ENCODE measurements at places on chromosomes 3 and 15.

GRCh38 chr15:88071141-88071540, 185.4 kb downstream of the NTRK3 start:
- DNase-seq, result no peak

DNA sequence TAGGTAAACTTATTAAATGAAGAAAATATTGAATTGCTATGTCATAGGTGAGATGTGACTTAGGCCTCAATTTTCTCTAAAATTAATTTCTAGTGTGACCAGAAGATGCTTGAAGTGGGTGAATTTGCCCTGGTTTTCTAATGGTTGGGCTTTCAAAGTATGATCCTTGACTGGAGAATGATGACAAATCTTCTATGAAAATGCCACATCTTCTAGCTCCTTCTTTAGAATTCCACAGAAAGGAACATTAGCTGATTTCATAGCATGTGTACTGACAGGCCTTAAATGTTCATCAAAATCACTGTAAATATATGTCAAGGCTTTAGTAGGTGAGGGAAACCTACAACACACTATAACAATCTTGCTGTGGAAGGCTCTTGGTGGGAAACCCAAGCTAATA, 8.9 kb downstream of the ABI3BP start:
- no peak for DNase-seq

- DNase-seq, result no peak
Observed at GRCh38 chr3:104768886-104769285, 597.8 kb upstream of the ALCAM start.

DNA sequence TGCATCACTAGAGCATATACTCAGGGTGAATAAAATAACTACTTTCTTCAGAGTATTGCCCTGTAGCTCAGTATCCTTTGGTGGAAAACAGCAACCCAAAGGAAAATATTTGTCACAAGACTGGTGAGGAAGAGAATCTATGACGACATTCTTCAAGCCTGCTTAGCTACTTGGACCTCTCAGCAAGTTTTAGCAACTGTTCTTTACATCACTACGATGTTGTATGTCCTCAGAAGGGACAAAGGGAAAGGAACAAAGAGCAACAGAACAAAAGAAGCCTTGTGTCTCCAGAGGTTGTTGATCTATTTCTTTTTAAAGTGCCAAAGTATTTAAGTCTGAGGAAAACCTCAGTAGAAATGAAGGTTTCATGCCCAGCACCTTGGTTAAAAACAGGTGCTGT, 746.7 kb downstream of the NAALADL2 start:
- DNase-seq, result no peak

DNA sequence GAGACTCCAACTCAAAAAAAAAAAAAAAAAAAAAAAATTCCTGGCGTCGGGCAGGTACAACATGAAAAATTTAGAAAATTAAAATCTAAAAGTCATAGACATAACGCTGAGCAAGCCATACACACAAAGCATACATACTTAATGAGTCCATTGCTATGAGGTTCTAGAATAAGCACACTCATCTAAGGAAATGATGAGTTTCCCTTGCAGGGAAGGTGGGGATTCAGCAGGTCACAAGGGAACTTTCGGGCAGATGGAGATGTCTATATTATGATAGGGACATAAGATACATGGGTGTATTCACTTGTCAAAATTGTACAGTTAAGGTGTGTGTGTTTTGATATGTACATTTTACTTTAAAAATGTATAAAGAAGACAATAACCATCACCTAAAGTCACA, 120.2 kb upstream of the LIPC start:
- DNase-seq, result no peak

- no peak for DNase-seq
Observed at GRCh38 chr3:17432236-17432635, 310.2 kb downstream of the TBC1D5 start.

DNA sequence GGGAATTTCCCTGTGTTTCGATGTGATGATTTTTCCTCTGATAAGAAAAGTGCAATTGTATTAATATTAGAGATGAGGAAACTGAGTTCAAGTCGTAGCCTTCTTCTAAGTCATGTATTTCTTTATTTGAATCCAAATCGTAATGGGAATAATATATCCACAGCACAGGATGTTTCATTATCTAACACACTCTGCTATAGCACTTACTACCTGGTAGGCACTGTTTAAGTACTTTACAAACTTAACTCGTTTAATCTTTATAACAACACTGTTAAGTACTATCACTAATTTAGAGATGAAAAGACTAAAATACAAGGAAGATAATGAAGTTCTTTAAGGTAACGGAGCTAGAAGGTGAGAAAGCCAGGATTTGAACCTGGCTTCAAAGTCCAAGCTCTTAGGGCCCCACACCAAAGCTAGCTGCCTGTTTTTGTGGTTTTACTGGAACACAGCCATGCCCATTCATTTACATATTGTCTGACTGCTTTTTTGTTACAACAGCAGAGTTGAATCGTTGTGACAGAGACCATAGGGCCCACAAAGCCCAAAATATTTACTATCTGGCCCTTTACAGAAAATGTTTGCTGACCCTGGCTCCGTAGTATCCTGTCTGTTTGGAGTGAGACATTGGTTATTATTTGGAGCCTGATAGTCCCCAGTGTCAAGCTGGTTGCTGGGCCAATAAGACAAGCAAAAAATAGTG, 9.6 kb upstream of the ATP13A3 start:
- no peak for DNase-seq

- DNase-seq, result no peak
Observed at GRCh38 chr3:105429034-105429762, 62.5 kb downstream of the ALCAM start.

DNA sequence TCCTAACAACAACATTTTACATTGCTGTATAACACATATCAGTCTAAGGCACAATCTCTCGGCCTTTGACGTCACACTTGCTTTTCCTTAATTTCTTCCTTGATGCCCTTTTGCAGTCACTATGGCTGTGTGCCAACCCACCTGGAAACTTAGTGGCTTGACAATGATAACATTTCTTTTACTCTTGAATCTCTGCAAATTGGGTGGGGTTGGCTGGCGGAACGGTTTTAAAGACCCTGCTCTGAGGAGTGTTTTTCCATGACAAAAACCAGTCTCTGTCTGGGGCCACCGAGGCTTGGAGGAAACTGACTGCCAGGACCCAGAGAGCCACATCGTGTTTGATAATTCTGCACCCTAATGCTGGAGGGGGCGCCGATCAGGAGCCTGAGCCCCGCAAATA, 115.6 kb downstream of the KLF13 start:
- DNase-seq, result no peak

GRCh38 chr15:55319537-55320237, 665 bp downstream of the PIGB start:
- no peak for DNase-seq

DNA sequence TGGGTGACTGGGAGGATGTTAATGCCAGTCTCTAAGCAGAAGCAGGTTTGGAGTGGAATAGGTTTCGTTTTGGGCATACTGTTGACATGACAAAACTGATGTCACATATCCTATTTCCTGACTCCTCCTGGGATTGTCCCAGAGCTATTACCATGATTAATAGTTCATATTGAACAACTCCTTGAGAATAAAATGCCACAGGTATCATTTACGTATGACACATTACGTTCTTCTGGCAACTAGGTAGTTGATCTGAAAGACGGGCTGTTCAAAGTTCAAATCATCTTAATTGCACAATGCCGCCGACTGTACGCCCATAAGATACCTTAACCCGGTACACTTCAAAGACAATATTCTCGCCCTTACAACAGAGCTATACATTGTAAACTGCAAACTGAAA, 1.4 kb upstream of the RAB5A start:
- DNase-seq, result no peak

GRCh38 chr3:52099001-52099401, 42.6 kb upstream of the DUSP7 start:
- no peak for DNase-seq

- no peak for DNase-seq
Observed at GRCh38 chr15:57446393-57446792, 70.1 kb downstream of the CGNL1 start.

DNA sequence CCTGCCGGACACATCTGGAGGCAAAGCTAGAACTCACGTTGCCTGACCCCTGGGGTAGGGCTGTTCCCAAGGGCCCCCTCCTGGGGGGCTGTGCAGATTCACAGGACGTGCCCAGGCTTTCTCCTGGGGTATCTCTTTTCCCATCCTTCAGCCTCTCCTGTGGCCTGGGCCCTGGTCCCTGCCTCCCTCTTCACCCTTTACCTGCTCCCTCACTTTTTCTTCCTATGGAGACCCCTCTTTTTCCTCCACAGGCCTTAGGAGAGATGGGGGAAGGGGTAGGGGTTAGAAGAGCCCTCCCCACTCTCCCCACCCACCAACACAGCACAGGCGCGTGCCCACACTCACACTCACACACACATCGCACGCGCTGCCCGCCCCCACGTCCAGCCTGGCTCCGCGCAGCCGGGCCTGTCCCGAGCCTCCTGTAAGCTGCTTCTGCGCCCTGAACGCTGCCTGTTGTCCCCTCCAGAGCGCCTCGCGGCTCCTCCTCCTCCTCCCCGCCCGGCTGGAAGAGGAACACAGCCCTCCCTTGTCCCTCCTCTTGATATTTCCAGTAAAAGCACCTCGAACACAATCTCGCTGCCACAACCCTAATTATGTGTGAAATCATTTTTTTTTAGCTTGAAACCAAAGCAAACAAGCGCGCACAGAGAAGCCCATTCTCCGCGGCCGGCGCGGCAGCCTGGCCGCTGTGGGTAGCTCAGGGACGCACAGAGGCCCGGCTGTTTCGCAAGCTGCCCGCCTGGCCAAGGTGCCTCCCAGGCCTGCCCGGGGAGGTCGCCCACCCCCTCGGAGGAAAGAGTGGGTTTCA, 33.9 kb upstream of the ACAN start:
- no peak for DNase-seq

DNA sequence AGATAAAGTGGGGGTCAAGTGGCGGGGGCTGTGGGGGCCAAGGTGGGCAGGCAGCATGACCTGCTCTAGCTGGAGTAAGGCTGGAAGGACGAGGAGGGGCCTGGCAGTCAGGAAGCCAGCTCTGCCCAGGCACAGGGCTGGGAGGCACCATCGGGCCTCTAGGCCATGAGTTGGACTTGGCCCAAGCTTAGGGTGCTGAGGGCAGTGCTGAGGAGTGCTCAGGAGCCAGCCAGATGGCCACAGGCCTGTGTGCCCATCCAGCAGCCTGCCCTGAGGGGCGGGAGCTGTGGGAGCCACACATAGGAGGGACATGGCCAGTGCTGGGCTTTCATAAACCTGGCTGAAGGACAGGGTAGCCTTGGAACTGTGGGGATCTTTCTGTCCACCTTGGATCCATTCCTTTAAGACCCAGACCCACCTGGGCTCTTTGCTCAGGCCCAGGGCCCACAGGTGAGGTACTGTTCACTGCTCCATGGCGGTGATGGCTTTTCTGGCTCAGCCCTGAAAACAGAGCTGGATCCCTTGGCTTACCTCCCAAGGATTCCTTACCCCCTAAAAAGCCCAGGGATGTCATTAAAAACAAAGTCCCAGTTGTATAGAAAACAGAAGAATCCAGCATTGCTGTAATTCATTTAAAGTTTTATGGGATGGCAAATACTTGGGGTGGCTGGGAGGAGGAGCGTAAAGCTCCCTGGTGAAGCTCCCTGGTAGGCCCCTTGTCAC, 137.0 kb downstream of the DNAJB8 start:
- DNase-seq, result no peak

DNA sequence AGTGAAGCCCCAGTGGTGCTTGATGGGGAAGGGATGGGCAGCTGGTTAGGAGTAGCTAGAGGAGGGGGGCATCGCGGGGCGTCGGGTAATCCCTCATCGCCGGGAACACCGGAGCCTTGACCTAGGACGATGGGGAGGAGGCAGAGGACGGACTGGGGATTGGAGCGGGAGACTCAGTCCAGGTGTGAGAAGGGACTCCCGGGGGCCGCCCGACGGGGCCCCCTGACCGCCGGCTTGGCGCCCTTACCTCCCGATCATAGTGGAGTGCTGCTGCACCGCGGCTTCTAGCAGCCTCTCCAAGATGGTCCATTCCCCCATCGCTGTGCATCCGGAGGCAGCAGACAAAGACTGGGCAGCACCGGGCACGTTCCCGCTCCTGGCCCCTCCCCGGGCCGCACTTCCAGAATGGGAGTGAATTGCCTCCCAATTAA, 612 bp downstream of the GJD2 start:
- DNase-seq, result no peak

DNA sequence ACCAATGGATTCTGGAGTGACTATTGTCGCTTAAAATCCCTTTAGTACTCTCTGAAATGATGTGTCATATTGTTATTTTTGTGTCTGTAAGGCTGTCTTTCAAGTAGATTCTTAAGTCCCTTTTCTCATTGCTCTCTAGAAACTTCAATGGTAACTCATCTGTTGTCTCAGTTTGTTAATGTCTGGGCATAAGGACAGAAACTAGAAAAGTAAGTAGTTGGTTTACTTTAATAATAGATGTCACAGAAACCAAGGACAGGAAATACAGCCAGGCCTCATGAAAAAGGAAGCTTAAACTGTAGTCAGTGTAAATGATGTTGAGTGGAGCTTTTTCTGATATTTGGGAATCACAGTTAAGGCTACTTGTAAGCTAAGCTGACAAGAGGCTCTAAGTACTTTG, 730.2 kb upstream of the DPPA4 start:
- DNase-seq, result no peak

DNA sequence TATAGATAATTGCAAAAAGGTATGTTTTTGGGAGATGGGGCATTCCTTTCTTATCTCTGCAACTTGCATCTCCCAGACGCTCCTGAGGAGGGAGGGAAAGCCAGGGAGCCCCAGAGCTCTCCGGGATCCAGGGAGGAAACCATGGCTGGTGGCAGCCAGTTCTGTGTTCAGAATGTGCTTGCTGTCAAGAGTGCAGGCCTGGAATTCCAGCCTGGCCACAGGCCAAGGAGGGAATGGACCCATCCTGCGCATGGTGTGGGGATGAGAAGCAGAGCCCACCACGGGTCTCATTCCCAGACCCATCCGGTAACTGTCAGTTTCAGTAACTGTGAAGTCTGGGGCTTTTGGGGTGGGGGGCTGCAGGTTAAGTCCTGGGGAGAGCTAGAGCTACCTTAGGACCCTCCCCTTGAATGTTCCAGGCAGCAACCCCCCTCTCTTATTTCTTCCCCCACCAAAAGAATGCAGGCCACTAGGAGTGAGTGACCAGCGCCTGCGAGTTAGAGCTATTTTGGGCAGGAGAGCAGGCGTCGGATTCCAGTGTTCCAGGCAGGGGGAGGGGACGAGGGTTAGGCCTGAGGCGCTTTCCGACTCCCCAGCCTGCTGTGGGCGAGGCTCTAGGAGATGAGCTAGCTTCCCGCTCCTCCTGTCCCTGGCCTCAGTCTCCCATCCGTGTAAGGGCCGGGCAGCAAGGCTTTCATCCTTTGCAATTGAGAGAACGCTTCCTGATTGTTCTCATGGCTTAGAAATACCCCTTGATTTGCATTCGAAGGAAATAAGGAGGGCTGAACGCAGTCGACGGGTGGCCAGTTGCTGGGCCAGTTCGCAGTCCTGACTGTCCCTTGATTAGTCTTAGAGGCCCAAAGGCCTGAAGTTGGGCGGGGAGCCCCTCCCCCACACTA, 781 bp upstream of the DAG1 start:
- peak; percentile 59 for DNase-seq

- DNase-seq, result peak; percentile 68
Observed at GRCh38 chr3:133475245-133476010, 75.6 kb downstream of the BFSP2 start.

- peak; percentile 69 for DNase-seq
Observed at GRCh38 chr3:30693470-30694120, 87.2 kb downstream of the TGFBR2 start.
